ENCODE measurements at places on chromosomes 1 and 21. TPM values are rescaled to one million over a fixed set of nuclear protein-coding genes. Genes with fewer than 3 reads are reported as not detected.

GRCh38 chr1:174150499-174150898 lies 8.8 kb upstream of the RABGAP1L start:
- DNase-seq: no peak

GRCh38 chr21:36032647-36033406 lies 27.5 kb downstream of the SETD4 start:
- DNase-seq: no peak

The CELA2A gene
- total RNA-seq: not detected

The OR6N1 gene
- not detected for total RNA-seq

The PDPN gene
- 29.9 TPM for total RNA-seq

The NFYC gene
- 59.0 TPM for total RNA-seq
